ENCODE measurements at places on chromosomes 4 and X.
A peak's percentile ranks its signal among the peaks of the same experiment; 100 is the strongest.

- no peak for DNase-seq
Measured at GRCh38 chrX:131977619-131978018, 45.5 kb upstream of the STK26 start.

DNA sequence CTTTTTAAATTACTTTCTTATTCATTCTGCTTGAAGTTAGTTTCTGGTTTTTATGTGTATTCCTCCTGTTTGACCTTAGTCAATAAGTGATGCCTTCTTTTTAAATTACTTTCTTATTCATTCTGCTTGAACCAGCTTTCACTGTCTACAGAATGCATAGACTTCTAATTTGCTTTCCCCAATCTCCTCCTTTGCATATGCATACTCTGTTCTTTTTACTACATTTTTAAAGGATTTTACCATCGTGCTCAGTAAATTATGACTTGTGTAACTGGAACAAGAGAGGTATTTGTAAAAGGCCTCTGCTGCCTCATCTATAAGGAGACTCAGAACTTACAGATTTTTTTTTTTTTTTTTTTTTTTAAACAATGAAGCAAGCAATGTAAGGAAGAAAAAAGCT lies 228.7 kb downstream of the PPP3CA start:
- no peak for DNase-seq

DNA sequence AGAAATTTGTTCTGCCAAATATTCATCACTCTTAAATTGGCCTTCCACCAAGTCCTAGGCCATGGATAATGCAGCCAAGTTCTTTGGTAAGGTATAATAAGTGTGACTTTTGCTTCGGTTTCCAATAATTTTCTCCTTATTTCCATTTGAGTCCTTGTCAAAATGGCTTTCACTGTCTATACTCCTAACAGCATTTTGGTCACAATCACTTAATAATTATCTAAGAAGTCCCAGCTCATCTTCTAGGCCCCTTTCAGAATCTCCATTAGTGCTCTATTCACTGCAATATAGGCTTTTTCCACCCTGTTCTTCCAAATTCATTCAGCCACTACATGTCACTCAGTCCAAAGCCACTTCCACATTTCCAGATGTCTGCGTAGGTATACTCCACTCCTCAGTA lies 51.0 kb upstream of the SPIN4 start:
- no peak for DNase-seq

DNA sequence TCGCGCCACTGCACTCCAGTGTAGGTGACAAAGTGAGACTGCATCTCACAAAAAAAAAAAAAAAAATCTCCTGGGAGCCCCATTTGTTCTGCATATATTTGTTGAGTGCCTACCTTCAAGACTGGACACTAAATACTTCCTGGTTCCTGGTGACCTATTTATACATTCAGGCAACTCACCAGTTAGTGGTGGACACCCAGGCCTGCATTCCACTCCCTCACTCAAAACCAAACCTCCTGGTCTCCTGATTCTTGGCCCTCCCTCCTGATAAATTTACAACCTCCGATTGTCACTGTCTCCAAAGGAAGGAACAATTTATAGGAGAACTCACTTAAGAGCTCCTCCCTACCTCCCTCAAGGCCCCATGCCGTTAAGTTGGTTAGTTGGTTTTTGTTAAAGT lies 3.1 kb downstream of the SYAP1 start:
- DNase-seq: no peak

- no peak for DNase-seq
Measured at GRCh38 chr4:169744601-169745000, 13.1 kb downstream of the HPF1 start.

DNA sequence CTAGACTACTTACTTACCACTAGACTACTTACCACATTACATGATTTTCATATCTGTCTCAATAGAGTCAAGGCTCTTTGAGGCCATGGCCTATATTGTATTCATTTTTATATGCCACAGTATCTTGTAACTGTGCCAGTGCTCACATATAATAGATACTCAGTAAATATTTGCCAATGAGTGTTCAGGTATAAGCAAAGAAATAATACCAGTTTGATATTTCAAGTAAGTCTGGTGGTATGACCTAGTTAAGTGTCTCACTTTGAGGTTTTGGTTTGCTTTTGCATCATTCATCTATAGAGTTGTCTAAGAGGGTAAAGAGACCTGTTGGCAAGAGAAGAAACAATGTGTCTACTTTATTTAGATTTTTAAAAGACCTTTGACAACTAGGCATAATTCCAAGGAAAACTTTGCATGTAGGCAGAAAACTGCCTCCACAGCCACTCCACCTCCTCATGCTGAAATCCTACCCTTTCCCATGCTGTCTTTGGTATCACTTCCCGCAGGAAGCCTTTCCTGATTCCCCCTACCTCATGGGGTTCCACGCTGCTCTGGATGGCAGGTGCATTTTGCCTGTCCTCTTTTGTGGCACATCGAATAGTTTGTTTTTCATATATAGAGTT lies 91.3 kb upstream of the KLHL13 start:
- DNase-seq: no peak

GRCh38 chr4:112968451-112969159 lies 80.8 kb upstream of the ANK2 start:
- no peak for DNase-seq

DNA sequence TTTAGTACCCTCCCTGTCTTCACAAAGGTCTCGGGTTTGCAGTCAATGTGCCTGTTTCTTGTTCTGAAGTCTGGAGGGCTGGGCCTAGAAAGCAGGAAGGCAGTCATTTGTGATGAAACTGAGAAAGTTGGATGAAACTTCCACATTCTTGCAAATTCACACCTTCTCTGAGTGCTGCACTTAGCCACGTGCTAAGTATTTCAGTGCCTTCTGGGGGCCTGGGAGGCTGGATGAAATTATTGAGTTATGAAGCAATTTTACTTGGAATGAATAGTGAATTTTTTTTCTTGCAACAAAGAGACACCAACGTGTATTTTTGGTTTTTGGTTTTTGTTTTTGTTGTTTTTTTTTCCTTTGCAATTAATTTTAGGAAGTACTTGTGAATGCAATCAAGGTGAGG lies 71.2 kb downstream of the MSX1 start:
- DNase-seq: no peak

DNA sequence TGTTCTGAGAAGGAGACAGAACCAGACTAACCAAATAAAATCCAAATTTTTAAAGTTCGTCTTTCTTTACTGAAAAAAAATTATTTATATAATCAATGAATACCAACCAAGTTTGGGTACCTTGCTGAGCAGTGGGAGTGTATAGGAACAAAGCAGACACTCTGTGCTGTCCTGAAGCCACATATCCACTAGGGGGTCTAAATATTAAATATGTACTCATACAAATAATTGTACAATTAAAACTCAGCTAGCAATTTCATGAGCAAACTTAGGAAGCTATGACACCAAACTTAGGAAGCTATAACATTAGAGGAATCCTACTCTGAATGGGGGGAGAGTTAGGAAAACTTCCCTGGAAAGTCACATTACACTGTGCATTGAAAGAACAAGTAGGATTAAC lies 582.0 kb upstream of the EPHA5 start:
- DNase-seq: no peak

GRCh38 chr4:81808011-81808672 lies 336.4 kb upstream of the RASGEF1B start:
- DNase-seq: no peak

GRCh38 chr4:54657551-54658251 lies at the start of gene KIT:
KIT (plus strand) TSS chr4:54657957; CDS start chr4:54658015, 58 bp downstream.
- DNase-seq: no peak

GRCh38 chrX:18354369-18355223 lies at the start of gene SCML2:
SCML2 (minus strand) TSS chrX:18354688; CDS start chrX:18334071, 20,617 bp downstream.
- no peak for DNase-seq

GRCh38 chrX:133417364-133417763 lies 2.1 kb upstream of the GPC4 start:
- no peak for DNase-seq

- peak; percentile 20 for DNase-seq
Measured at GRCh38 chr4:83074086-83074704, 39.2 kb downstream of the COPS4 start.

DNA sequence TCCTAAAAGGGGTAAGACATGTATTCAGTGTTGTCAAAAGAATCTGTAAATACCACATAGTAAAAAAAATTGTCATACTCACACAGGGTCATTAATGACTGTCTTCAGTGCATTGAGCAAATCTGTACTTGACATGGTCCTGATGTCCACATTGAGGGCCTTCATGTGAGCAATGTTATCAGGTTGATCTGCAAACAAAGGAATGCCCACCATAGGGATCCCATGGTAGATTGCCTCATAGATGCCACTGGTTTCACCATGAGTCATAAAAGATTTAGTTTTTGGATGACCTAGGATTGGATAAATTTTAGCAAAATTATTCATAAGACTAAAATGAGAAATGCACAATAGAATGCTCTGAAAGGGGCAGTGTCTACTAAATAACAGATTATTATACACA lies 38.1 kb upstream of the UGT2B15 start:
- no peak for DNase-seq

GRCh38 chrX:103550415-103551051 lies 31.2 kb upstream of the RAB40A start:
- DNase-seq: no peak

DNA sequence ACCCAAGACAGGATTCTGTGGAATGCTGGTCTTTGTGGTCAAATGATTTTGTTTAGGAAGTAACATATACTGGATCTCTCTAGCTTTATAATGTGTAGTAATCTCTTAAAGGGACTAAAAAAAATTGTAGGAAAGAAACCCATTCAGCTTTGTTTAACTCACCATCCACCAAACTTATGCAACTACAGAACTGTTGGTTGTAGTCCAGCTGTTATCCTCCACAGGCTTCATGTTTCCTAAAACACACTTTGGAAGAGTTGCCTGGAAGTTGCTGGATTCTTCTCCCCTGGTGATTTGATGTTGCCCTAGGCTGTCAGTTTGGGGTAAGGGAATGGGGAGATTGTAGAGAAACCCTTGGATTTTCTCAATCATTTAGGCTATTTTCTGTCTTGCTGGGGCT lies 89.3 kb downstream of the RLIM start:
- DNase-seq: no peak

- DNase-seq: no peak
Measured at GRCh38 chr4:682490-683172, 6.3 kb downstream of the SLC49A3 start.

- no peak for DNase-seq
Measured at GRCh38 chrX:124383354-124383753, 37.0 kb downstream of the SH2D1A start.

- no peak for DNase-seq
Measured at GRCh38 chr4:112766422-112766821, 129.5 kb downstream of the LARP7 start.

- DNase-seq: no peak
Measured at GRCh38 chr4:100289530-100289888, 99.2 kb upstream of the DDIT4L start.

DNA sequence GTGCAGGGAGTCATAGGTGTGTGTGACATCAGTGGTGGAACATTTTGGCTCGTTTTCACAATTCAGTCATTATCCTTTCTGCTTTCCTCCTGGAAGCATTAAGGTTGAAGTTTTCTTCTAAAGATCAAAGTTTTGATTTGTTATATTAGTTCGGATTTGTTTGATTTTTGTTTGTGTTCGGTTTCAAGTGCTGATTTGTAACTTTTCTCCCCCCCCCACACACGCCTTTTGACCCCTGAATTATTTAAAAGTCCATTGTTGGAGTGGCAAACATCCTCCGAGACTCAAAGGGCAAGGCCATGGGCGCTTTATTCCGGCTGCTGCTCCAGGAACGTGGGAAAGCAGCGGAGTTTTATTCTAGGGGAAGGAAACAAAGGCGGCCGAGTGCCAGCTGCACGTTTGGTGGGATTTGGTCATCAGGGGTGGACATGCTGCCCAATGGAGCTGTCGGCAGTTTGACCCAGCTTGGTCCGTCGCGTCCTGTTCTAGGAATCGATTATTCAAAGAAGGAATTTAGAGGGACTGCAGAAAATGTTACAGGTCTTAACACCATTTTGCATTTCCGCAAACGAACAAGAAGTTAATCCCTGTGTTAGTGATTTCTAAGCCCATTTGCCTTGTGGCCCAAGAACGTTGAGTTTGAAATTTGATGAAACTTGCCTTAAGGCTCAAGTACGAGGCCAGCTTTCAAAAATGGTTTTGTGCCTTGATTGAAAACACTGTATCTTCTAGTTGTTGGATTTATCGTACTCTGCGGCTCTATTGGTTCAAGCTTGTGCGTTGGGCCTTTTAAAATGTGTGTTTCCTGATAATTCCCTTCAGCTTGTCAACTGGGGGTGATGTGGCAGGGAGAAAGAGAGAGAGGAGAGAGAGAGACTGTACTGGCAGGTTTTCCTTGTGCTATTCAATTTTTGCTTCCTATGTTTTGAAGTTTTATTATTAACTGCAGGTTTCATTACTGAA lies 565 bp upstream of the ZNF41 start:
- no peak for DNase-seq

DNA sequence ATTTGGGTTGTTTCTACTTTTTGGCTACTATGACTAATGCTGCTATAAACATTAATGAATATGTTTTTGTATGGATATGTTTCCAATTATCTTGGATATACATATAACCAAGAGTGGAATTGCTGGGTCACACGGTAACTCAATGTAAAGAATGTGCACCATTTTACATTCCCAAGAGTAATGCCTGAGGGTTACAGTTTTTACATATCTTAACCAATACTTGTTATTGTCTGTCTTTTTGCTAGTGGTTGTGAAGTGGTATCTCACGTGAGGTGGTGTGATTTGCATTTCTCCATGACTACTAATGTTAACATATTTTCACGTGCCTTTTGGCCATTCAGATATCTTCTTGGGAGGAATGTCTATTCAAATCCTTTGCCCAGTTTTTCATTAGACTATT lies 200.3 kb upstream of the MAB21L2 start:
- DNase-seq: no peak

GRCh38 chrX:13369256-13370030 lies 49.6 kb upstream of the ATXN3L start:
- DNase-seq: no peak

GRCh38 chr4:41653523-41653922 lies 95.0 kb downstream of the PHOX2B start:
- no peak for DNase-seq

DNA sequence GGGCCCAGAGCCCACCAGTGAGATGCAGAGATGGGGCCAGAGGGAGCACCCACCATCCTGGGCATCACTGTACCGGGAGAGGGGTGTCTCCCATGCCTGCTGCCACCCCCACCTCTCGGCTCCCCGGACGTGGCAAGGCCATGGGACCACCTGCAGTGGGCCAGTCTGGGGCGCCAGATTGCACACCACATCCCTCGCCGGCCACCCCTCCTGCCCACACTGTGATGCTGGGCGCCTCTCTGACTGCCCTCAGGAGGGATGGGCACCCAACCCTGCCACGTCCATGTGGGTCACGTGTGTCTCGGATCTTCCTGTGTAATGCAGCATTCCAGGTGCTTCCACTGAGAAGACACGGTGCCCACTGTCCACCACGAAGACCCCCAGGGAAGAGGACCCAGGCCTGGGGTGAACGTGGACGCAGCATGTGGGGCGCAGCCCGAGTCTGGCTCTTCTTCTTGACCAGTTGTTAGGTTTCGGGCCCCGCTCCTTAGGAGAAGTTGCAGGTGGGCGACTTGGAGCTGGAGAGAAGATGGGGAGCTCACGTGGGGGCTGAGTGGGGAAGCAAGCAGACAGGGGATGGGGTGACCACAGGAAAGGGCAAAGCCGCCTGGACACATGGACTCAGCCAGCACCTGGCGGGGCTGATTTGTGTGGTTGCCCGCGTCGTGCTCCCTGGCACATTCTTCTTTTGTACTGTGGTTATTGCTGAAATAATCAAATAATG lies 47.7 kb downstream of the ZFYVE28 start:
- DNase-seq: no peak
